DMS79 (cell line): ENCODE measurements at places on chromosomes 5 and 9.
A peak's percentile ranks its signal among the peaks of the same experiment; 100 is the strongest.

DNA sequence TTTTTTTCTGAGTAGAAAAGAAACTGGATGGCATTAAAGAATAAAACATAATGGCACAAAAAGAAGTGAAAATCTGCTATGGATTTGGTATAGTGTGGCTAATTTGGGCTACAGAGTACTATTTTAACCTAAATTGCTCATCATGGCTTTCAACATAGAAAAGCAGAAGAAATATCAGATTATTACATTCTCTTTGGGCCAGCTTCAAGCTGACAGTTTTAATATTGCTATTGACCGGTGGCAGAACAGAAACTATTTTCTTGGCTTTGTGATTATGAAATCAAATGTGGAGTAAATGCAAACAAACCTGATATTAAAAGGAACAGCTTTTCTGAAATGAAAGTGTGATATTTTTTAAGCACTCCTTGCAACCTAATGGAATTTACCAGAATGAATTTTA, 301.5 kb downstream of the EPB41L4A start:
- DNase-seq = no peak

DNA sequence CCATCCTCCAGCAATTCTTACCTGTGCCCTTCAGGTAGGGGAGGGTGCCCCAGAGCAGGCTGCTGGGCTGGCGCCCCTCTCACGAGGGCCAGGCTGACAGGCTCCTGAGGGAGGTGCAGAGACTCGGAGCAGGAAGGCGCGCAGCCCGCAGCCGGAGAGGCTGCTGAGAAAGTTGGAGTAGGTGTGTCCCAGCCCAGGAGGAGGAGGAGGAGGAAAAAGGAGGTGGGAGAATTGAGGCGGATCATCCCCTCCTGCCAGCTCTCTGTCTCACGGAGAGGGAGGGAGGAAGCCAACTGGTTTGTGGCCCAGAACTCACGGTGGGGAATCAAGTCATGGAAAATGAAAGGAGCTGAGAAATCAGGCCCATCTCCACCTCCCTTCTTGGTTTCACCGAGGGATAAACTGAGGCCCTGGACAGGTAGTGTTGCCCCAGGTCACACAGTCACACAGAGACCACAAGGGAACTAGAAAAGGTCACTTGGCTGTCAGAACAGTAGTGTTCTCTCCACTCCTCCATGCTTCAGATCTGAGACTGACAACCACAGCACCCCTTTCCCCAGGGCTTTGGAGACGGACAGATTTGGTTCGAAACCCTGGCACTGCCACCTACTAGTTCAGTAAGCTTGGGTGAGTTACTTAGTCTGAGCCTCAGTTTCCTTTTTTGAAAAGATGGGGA, at the start of gene FAT2:
FAT2 (minus strand) TSS at position 188 of the 676 bp plus-strand sequence. CDS start 22,400 bp downstream, outside the sequence.
- no peak for DNase-seq

GRCh38 chr5:174084691-174085154, 39.2 kb downstream of the NSG2 start:
- DNase-seq = no peak

DNA sequence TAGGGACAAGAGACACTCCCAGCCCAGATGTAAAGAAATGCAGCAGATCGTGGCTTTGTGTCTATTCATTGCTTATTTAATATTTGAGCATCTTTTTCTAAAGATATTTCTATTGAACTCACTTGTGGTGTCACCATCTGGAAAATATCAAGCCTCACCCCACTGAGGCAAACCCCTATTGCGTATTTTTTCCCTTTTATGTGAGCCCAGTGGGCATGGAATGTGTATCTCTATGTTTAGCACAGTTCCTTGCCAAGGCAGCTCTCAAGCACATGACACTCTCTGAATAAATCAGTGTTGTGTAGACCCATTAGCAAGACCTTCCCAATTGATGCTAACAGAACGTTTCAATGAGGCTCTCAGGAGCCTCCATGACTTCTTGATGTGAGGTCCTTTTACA, 81.6 kb downstream of the TMEM174 start:
- DNase-seq = no peak

GRCh38 chr9:94199776-94200175, 59.3 kb upstream of the ZNF169 start:
- no peak for DNase-seq

DNA sequence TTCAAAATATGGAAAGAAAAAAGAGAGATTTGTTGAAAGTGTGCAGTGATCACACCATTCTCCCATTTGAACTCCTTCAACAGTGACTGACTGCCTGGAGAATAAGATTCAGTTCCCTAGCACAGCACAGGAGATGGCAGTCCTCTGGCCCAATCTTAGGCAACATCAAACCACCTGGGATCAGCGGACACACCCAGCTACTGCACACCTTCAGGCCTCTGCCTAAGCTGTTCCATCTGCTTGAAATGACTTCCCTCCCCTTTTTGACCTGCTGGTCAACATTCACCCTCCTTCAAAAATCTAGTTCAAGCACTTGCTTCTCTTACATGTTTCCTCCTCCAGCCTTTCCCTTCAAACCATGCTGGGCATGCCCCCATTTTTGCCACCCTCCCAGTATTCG, 4.5 kb downstream of the MAPK9 start:
- DNase-seq = no peak

DNA sequence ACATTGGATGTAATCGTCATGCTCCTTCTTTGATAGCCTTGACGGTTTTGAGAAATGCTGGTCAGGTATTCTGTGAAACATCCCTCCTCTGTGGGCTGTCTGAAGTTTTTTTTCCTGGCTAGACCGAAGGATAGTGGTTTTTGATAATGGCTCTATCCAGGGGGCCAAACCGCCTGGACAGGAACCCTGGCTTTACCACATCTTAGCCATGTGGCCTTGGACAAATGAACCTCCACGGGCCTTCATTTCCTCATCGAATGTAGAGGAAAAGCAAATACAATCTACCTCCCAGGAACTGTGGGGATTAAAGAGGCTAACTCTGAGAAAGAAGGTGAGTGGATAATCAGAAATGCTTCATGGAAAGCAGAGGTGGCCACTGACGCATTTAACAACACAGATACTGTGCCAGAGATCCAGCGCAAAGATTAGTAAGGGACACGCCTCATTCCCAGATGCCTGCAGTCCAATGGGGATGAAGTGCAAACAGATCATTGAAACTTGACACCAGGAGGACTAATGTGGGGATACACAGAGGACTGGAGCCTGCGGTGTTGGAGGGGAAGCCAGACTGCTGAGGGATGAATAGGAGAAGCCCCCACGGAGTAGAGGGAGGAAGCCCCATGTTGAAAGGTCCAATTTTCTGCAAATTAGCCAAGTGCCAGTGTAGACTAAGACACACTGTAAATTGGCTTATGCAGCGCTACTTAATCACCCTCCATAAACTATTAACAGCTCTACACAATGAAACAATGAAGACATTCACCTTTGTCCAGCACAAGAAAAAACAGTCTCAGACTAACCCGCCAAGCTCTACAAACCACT, 41.6 kb downstream of the MYO10 start:
- peak; percentile 57 for DNase-seq
